ENCODE measurements at places on chromosomes 2 and 18. TPM values are rescaled to one million over a fixed set of nuclear protein-coding genes. Genes with fewer than 3 reads are reported as not detected.

The ASPRV1 gene
- total RNA-seq = 1.5 TPM

The GALR1 gene
- 0.04 TPM for total RNA-seq

The RHBDD1 gene
- total RNA-seq = 14.4 TPM

DNA sequence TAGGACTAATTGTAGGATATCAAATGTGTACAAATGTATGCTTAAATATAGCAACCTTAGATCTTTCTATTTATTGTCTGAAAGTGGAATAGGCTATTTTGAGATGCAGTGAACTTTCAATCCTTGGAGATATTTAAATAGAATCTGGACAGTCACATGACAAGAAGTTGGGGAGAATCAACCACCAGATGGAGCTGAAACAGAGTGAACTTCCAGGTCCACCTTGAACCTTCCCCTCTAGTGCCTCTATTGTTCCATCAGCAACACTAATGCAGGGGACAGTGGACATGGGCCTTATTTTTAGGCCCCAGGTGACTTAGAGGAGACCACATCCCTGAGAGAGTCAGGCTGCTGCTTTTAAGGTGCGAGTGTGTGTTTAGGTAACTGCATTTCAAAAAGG is 37.0 kb upstream of the CRIM1 start:
- H3K27me3 ChIP-seq = no peaks in the 10 kb centered on the region
- H3K4me3 ChIP-seq = no peak overlapping the region
- no peaks in the 10 kb centered on the region for H3K4me1 ChIP-seq

- H3K4me1 ChIP-seq = no peaks in the 10 kb centered on the region
- H3K27me3 ChIP-seq = no peaks in the 10 kb centered on the region
- no peak overlapping the region for H3K4me3 ChIP-seq
- H3K27ac ChIP-seq = no peak overlapping the region
- H3K36me3 ChIP-seq = no peaks in the 10 kb centered on the region
Observed at GRCh38 chr2:3038636-3039035, 339.0 kb downstream of the EIPR1 start.

- H3K27me3 ChIP-seq = no peaks in the 10 kb centered on the region
- H3K4me1 ChIP-seq = no peaks in the 10 kb centered on the region
- no peak for DNase-seq
- H3K27ac ChIP-seq = no peak overlapping the region
Observed at GRCh38 chr18:25896178-25896780, 194.1 kb downstream of the SS18 start.

Data from esophagus squamous epithelium (tissue), 5 donors.